Epithelial cell of alveolus of lung (primary cell): ENCODE measurements at places on chromosomes 2 and 18. TPM values are rescaled to one million over a fixed set of nuclear protein-coding genes. Genes with fewer than 3 reads are reported as not detected.

The TIA1 gene
- 25.3 and 113 TPM in 2 replicates for total RNA-seq

The EFR3B gene
- total RNA-seq, result 0.40 and 0.78 TPM in 2 replicates

The ASPRV1 gene
- total RNA-seq, result 0.26 and 3.4 TPM in 2 replicates

The GBX2 gene
- 0.78 TPM in 1 of 2 replicates, not detected in the other for total RNA-seq

The ARHGEF33 gene
- under 0.01 and 1.4 TPM in 2 replicates for total RNA-seq

The MROH2A gene
- total RNA-seq, result not detected in 2 replicates

The GAL3ST2 gene
- total RNA-seq, result 0.64 TPM in 1 of 2 replicates, not detected in the other

The CCL20 gene
- 0.88 and 14.0 TPM in 2 replicates for total RNA-seq

The CYP26B1 gene
- total RNA-seq, result 0.08 and 2.2 TPM in 2 replicates

The CCDC148 gene
- under 0.01 TPM in 1 of 2 replicates, not detected in the other for total RNA-seq

The MC4R gene
- total RNA-seq, result not detected in 2 replicates

The NAT8 gene
- total RNA-seq, result not detected in 2 replicates

The LBX2 gene
- total RNA-seq, result 0.64 and 3.1 TPM in 2 replicates

The ANKRD36 gene
- total RNA-seq, result 7.7 and 8.1 TPM in 2 replicates

The RAD51AP2 gene
- under 0.01 TPM in 1 of 2 replicates, not detected in the other for total RNA-seq

The RFTN2 gene
- total RNA-seq, result 4.5 and 11.9 TPM in 2 replicates

The LYPD6B gene
- 0.13 and 0.24 TPM in 2 replicates for total RNA-seq

The DYSF gene
- 1.4 and 4.3 TPM in 2 replicates for total RNA-seq

The SLC4A3 gene
- 3.8 and 4.0 TPM in 2 replicates for total RNA-seq

The TRIM43 gene
- total RNA-seq, result not detected in 2 replicates

The TUBB8B gene
- total RNA-seq, result not detected in 2 replicates

The TLX2 gene
- not detected in 2 replicates for total RNA-seq

The IL36G gene
- total RNA-seq, result not detected in 2 replicates

The CTDSP1 gene
- total RNA-seq, result 56.8 and 77.9 TPM in 2 replicates

The RNPEPL1 gene
- 35.9 and 41.3 TPM in 2 replicates for total RNA-seq

The ZNF397 gene
- 3.9 and 21.5 TPM in 2 replicates for total RNA-seq
